ENCODE measurements at places on chromosomes 6 and 20.

DNA sequence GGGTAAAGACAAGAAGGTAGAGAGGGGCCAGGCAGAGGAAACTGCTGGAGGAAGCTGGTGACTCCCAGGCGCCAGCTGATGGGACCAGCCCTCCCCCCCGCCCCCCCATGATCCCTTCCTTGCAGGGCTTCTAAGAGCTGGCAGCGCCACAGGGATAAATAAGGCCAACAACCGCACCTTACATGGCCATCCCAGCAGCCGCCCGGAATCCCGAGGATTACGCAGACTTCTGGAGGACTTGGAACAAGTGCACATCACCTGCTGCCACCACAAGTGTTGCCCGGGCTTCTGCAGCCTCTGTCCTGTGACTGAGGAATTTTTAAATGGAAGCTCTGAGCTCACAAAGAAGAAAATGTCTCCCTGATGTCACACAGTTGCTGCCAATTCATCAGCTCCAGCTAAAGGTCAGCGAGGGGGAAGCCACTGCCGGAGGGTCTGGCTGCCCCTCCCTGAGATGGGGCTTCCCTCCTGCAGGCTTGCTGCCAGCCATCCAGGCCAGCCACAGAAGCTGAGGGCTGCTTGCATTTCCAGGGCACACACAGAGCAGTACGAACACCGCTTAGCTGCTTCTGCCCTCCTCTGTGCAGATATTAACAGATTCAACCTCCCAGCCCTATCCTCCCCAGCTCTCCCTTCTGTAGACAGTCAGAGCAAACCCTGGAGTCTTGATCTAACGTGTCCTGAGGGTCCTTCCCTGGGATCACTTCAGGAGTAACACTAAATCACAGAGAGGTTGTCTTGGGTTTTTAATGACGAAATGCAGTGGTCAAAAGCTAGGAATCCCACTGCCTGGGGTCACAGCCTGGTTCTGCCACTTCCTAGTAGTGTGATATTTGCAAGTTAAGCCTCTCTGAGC, 38.6 kb upstream of the PIM1 start:
- DNase-seq, result peak; percentile 71

- DNase-seq, result no peak
Measured at GRCh38 chr20:19555726-19556125, 202.3 kb upstream of the RIN2 start.

DNA sequence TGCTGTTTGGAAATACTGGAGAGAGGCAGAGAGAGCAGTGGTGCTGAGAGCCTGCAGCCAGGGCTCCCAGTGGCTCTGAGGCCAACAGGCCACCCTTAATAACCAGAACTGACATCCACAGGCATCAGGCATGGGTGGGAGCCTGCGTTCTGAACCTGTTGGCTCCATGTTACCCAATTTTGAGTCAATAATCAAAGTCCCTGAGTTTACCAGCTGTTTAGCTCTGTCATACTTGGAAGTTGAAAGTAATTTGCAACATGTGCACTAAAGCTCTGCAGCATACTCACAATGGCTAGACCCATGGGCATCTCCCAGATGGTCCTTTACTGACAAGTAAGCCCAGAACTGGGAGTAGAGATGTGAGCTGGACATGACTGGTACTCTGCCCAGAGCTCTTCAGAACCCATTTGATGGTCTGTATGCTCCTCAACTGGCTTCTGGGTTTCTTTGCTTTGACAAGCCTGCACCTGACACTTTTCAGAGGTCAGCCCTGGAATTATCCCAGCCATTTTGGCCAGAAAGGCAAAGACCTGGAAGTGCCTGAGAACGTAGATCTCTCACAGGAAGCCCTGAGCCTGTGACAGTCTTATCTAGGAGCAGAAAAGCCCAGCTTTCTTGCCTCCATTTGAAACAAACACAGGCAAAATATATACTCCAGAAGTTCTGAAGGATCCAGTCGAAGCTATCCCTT, 122.4 kb upstream of the CITED2 start:
- no peak for DNase-seq

DNA sequence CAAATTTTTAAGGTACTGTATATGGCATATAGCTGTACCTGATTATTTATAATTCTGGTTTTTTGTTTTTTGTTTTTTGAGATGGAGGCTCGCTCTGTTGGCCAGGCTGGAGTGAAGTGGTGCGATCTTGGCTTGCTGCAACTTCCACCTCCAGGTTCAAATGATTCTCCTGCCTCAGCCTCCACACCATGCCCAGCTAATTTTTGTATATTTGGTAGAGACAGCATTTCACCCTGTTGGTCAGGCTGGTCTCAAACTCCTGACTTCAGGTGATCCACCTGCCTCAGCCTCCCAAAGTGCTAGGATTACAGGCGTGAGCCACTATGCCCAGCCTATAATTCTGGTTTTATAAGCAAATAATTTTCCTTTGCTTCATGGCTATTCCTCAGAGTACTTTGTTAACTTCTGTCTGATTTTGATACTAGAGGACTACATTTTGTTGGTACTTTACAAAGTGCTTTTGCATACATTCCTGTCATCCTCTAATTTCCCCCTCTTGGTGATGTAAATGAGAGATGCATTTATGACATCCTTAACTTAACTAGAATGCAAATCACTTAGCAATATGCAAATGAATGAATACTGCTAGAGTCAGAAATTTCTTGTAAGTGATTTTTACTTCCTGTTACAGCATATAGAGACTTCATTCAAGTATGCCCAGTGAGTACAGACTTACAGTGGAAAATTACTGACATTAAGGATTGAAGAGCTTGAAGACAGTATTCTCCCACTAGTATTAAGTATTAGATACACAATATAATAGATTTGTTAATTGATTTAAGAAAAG, 35.7 kb upstream of the ARID1B start:
- DNase-seq, result no peak

GRCh38 chr6:109516929-109517328, 33.9 kb upstream of the ZBTB24 start:
- no peak for DNase-seq

DNA sequence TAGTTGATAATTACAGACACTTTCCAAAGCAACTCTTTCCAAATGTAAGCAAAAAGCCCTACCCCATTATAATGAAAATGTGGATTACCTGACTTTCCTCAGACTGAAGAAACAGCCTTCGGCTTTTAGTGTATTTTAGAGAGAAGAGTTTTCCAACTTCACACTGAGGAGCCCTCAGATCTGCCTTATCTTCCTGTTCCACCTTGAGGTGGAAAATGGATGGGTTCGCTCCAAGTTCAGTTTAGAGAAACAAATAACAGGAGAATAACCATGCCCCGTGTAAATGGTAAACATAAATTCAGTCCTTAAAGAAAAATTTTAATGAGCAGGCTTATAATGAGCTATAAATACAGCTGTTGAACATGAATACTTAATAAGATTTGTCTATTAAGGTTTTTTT, 21.1 kb upstream of the MTHFD1L start:
- no peak for DNase-seq

- no peak for DNase-seq
Measured at GRCh38 chr6:116158641-116159040, 32.7 kb upstream of the COL10A1 start.

- DNase-seq, result no peak
Measured at GRCh38 chr6:168121303-168121665, 42.3 kb upstream of the FRMD1 start.

DNA sequence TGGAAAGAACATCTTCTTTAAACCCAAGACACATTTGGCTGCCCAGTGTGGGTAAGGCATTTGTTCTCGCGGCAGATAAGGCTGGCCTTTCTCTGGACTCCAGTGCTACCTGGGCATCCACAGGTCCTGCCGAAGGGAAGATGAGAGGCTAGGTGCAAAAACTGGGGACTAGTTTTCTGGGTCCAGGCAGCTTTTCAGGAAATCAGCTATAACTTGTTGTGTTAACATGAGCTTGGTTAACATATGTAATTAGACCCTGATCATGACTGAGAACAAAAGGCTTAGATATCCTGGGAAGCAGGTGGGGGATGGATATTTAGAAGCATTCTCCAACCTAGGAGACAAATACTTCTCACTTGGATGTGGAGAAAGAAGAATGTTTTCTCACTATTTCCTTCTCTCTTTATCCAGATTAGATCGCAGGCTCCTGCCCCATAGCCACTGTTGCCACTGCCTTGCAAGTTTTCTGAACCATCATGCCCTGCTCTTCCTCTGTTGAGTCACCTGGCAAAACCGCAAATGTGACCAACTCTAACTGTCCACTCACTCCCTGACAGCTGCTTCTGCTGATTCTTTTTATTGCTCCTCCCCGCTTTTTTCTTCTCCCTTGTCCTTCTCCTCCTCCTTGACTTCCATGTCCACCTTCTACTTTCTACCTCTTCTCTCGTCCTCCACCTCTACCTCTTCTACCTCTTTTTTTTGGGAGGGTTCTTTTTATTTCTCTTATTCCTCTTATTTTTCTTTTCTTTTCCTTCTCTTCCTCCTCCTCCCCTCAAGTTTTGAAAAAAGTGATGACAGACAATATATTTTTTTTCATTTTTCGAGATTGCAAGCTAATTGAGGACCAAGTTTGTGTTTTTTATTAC, 258.1 kb downstream of the UTRN start:
- no peak for DNase-seq

GRCh38 chr6:150722614-150723344, 123.1 kb downstream of the PLEKHG1 start:
- no peak for DNase-seq

DNA sequence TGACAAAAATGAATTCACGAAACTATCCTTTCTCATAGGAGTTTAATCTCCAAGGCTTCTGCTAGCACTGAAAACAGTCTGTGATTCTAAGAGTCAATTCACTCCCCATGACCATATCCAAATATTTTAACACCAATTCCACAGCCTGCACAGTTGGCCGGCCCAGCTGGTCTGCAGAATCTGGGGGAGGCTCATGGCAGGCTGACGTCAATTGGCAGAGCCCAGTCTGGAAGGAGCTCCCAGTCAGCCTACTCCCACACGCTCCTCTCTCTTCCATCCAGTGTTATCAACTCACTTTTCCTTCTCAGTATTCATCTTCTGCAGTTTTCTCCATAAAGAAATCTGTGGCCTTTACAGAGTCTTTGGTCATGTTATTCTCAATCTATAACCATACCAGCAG, 111.0 kb downstream of the TBXT start:
- no peak for DNase-seq

DNA sequence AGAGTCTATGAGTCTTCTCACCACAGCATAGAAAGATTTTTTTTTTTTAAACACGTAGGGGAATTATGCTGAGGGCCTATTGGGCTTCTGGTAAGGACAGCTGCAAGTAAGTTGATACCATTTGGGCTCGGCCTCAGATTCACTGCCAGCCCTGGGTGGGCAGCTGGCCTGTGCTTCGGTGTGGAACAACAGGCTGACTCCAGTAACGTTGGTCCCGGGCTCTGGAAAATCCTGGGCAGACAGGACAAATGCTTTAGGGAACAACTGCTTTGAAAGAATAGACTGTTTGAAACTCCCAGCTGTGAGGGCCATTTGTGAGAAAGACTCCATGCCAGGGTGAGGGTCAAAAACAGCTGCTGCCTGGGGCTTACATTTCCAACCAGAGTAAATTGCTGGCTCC, 366.5 kb downstream of the QKI start:
- no peak for DNase-seq
